ENCODE measurements at places on chromosomes 1 and 21. TPM values are rescaled to one million over a fixed set of nuclear protein-coding genes. Genes with fewer than 3 reads are reported as not detected.

S100A9 gene
- not detected for total RNA-seq

CENPF gene
- total RNA-seq, result 16.6 TPM

TRIM17 gene
- 0.07 TPM for total RNA-seq

PLA2G2F gene
- not detected for total RNA-seq

METTL25B gene
- 12.4 TPM for total RNA-seq

MTARC2 gene
- total RNA-seq, result 10.5 TPM

DNM3 gene
- 0.76 TPM for total RNA-seq

SPRR2B gene
- not detected for total RNA-seq

FMO2 gene
- 11.8 TPM for total RNA-seq

NPHS2 gene
- total RNA-seq, result not detected

LCE2A gene
- not detected for total RNA-seq

CHAF1B gene
- total RNA-seq, result 1.6 TPM

RNU1-3 gene
- total RNA-seq, result under 0.01 TPM

HP1BP3 gene
- total RNA-seq, result 195 TPM

PLXNA2 gene
- total RNA-seq, result 18.3 TPM

MATN1 gene
- not detected for total RNA-seq

CFAP141 gene
- not detected for total RNA-seq

TSPEAR gene
- not detected for total RNA-seq

SPRR2A gene
- total RNA-seq, result not detected

LMX1A gene
- not detected for total RNA-seq

CD1D gene
- 0.59 TPM for total RNA-seq

C1orf146 gene
- total RNA-seq, result not detected

VTCN1 gene
- not detected for total RNA-seq

GUCA2A gene
- total RNA-seq, result not detected

SERPINC1 gene
- 0.07 TPM for total RNA-seq

PROK1 gene
- total RNA-seq, result not detected

DIRAS3 gene
- total RNA-seq, result 8.8 TPM

PCP4 gene
- total RNA-seq, result not detected

TLR5 gene
- 0.36 TPM for total RNA-seq
